ENCODE measurements at places on chromosomes 5 and 9.

DNA sequence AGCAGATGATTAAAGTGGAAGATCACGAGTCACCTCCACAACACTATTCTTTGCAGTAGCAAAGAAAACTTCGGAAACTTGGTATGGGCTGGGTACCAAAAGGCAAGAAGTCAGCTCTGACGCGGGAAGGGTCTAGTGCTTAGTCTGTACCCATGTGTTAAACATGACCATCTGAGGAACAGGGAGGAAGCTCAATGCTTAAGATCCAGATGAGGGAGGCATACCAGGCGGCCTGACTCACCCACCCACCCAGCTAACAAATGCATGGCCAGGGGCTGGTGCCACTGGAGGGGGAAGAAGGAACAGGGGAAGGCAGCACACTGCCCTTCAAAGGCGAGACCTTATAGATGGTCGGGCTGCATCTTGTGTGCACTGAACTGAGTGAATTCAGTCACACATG lies 41.8 kb downstream of the CAMSAP1 start:
- no peak for DNase-seq

DNA sequence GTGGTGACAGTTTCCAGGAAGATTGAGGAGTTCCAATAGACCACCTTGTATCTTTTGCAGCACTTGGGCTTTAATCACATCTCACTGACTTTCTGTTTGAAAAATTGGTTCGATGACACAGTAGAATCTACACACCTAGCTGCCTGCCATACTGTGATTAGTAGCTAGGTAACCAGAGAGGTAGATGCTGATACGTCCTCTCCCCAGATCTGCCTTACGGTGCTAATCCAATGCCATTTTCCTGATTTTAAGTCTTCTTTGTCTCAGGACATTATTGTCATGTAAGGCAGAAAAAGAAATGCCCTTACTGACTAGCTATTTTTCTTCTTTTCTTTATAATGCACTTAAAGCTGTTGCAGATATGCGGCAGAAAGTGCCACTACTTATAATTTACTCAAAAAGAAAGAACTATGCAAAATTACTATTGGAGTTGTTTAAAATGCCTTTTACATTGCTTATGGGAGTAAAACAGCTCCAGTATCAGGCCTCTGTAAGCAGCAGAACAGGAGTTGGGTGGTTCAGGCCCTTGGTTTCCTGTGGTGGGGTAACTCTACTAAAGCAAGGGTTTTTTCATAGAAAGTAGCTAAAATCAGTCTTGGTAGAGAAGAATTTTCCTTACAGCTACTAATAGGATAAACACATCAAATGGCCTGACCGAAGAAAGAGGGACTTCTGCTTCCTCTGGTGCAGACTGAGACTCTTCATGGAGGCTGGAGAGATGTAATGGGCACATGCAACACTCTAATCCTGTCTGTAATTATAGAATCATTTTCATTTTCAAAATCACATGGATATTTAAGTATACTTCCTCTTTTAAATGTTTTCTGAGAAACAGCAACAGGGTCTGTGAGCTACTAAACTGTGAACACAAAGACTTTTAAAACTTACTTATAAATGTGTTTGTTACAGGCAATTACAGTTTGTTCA lies 177.2 kb downstream of the MAPKAP1 start:
- DNase-seq: no peak

DNA sequence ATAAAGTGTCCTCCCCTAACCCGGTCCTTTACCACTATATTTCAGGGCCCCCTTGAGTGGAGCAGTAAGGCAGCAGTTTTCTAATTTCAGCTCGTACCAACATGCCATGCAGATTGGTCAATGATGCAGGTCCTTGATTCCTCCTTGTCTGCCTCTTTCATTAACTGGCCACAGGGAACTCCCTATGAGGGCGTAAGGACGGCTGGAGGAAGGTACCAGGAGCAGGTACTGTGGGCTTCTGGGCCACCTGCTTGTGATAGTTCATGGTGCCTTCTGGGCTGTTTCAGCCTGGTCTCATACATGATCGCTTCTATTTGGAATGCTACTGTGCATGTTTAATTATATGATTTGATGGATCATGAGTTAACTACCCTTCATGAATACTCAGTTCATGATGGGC lies 9.4 kb upstream of the ZFR start:
- DNase-seq: no peak

DNA sequence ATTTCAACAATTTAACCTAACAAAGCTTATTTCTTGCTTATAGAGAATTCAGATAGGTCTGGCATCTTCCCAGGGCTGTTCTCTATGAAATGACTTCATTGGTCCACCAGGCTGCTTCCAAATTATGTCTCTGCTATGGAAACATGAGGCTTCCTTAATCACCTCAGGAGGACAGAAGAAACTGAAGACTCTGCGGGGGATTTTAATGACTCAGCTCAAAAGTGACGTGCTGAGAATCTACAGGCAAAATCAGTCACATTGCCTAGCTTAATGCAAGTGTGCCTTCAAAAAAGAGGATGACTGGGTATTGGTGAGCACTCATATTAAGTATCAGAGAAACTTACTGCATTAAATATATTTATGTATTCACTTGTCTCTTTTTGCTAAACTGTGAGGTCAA lies 315.5 kb upstream of the RGMB start:
- no peak for DNase-seq

DNA sequence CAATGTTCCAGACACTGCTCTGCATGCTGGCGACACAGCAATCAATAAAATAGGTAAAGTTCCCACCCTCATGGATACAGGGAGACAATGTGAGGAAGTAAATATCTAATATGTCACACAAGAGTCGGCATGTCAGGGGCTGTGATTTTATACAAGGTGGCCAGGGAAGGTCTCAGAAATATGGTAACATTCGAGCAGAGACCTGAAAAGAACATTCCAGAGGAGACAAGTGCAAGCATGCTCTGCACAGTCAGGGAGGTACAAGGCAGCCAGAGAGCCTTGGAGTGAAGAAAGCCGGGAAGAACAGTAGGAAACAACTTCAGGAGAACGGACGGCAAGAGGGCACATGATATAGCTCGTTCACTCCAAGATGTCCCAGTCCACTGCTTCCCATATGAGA lies 89.2 kb upstream of the ZNF462 start:
- DNase-seq: no peak

DNA sequence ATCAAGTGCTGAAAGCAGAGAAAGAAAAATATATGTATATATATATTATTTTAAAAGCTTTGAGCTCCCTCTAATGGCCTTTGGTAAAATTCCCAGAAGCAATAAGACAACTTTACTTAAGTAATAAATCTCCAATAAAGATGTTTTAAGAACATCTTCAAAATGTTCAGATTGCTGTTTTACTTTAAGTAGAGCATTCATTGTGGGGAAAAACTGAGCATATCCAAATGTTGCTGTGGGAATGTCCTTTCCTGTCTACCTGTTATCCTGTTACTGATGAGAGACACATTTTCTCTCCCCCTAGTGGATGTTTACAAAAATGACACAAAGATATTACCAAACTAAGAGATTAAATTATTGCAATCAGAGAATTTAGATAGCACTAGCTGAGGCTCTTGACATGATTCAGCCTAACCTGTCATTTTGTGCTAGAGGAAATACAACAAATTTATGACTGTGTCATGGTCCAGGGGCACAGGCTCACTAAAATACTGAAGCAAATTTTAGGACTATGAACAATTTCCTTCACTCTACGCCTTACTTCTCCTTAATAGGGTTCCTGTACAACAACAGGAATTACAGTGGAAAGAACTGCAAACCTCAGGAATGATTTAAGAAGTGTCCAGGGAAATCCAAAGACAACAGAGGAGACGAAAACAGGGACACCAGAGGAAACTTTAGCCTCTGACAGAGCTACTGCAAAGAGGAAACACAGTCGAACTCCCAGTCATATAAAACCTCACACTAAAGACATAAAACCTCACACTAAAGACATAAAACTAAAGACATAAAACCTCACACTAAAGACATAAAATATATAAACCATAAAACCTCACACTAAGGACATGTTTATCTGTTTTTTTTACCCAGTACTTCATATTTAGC lies 24.3 kb upstream of the PRRC1 start:
- no peak for DNase-seq
